Sigmoid colon (tissue), 7 donors: ENCODE measurements at places on chromosomes 2 and 18. TPM values are rescaled to one million over a fixed set of nuclear protein-coding genes. Genes with fewer than 3 reads are reported as not detected.

DNA sequence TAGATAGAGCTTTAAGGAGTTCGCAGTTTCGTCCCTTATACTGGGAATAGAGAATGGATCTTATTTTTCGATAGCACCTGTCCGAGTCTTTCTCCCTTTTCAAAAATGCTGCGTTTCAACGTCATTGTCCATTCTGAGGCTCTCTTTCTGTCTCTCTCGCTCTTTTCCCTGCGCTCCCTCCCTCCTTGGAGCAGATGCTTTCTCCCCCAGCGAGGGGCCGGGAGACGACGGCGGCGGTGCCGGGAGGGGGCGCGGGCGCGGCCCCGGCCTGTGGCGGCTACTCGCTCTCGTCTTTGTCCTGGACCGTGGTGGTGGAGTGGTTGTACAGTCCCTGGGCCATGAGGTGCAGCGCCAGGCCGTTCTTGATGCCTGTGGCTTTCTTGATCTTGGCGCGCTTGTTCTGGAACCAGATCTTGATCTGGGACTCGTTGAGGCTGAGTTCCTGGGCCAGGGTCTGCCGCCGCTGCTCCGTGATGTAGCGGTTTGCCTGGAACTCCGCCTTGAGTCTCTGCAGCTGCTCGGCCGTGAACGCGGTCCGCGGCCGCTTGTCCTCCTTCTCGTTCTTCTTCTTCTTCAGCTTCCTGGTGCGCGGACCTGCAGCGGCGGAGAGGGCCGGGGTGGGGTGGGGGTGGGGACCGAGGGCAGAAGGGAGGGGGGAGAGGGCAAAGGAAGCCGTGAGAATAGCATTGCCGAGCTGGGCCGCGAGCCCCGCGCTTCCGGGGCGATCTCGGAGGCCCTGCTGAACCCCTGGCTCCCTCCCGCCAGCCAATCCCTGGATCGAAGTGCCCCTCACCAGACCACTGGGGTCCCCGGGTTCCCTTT is 4.6 kb downstream of the EN1 start:
- DNase-seq = no peak

GRCh38 chr2:45935791-45936622 is 284.5 kb downstream of the PRKCE start:
- DNase-seq = peak; percentile 98

- no peak for DNase-seq
Measured at GRCh38 chr2:201886504-201886903, 80.2 kb downstream of the CDK15 start.

DNA sequence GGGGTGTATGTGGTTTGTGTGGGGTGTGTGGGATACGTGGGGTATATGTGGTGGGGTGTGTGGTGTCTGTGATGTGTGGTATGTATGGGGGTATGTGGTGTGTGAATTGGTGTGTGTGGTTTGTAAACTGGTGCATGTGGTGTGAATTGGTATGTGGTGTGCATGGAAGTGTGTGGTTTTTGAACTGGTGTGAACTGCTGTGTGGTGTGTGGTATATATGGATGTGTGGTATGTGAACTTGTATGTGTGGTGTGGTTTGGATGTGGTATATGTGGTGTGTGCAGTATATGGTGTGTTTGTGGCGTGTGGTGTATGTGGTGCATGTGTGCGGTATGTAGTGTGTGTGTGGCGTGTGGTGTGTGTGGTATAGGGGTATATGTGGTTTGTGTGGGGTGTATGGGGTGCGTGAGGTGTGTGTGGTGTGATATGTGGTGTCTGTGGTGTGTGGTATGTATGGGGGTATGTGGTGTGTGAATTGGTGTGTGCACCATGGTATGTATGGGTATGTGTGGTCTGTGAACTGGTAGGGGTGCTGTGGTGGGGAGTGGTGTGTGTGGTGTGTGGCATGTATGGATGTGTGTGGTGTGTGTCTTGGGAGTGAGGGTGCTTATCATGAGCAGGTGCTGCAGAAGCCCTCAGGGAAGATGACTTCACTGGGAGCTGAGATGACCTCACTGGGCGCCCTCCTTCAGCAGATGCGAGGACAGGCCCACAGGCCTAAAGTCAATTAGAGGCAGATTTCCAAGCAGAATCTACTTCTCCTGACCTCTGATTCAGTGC is 209.6 kb upstream of the TNP1 start:
- no peak for DNase-seq

- DNase-seq = no peak
Measured at GRCh38 chr2:129396980-129397599, 582.4 kb upstream of the RAB6C start.

DNA sequence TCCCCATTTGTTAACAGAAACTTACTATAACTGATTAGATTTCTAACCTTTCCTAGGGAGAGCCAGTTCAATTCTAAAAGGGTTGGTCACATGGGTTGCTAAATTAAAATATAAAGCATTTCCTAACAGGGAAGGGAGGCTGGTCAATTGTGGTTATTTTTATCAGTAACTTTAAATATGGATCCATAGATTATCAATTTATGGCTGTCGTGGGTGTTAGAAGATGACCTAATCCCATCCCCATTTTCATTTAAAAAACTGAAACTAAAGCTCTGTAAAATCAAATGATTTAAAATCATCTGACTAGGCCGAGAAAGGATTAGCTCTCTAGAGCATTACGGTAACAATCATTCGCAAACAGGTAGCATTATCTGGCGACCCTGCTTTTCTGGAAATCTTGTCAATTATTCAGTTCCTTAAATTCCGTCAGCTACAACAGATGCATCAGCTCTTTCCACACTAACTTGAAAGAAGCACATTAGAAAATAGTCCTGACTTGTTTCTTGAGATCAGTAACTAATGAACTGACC is 953 bp upstream of the HNRNPA3 start:
- DNase-seq = no peak

- no peak for DNase-seq
Measured at GRCh38 chr2:129802290-129802689, 177.2 kb upstream of the RAB6C start.

DNA sequence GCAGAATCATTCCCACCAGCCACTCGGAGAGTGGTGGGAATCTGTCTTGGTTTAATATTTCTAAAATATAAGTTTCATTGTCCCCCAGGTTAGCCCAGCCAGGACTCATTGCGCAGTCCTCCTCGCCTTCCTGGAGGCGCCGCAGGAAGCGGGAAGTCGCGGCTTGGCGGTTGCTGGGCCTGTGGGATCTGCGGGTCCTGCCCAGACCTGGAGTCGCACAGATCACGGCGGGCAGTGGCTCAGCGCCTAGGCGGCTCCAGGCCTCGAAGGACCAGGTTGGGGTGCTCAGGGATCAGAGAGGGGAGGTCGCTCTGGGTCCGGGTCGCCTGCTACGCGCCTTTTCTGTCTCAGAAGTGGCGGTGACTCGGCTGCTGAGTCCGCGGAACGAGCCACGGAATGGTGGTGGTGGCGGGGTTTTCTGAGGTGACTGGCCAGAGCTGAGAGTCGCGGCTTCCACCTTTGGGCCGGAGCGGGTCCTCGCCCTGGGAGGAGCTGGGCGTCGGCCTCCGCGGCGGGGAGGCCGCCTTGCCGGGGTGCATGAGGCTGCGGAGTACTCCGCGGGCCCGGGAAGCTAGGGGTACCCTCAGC is 2.6 kb downstream of the HOXD3 start:
- DNase-seq = no peak

- no peak for DNase-seq
Measured at GRCh38 chr2:206082298-206082843, 3.6 kb downstream of the INO80D start.

- DNase-seq = no peak
Measured at GRCh38 chr2:104939570-104940217, 85.8 kb downstream of the POU3F3 start.

DNA sequence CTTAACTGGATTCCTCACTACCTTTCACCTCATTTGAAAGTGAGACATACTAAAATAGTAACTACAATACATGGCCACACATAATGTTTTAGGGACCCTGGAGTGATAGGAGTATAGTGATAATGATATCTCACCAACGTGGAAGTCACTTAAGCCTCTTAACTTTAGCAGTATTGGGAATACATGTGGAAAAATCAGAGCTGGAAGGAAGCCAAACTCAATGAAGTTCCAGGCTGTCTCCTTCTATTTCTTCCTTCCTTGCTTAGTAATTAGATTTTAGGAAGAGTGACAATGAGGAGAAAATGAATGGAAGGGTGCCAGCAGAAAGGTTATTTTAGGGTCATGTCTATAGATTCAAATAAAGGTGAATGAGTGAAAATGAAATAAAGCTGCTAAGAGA is 387.3 kb downstream of the PLCL1 start:
- DNase-seq = no peak

DNA sequence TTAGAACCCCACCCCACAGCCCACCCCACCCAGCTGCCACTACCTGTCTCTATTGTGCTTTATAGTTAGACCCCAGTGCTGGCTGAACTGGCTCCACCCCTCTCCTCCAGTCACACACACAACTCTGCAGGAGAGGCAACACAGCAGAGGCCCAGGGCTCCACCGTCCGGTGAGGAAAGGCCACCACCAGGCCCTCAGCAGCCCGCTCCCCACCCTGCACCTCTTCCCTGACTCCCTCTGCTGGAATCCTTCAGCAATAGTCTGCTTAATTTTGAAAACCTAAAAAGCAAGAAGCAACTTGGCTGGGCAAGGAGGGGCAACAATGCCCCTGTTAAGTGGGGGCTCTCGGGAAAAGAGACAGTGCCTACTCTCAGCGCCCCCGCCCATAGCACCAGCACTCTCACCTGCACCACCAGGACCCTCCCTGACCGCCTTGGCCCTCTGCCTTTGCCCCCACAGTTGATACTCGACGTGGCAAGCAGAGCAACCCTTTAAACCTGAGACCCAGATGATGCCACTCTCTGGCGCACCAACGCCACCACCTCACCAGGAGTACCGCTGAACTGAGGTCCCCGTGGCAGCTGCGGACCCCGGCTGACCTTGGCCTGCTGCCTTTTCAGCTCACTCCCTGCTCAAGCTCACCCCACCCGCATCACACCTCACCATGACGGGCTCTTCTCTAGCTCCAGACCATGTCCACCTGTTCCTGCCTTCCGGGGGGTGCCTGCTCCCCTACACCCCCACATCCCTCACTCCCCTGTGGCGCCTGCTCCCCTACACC is 45.7 kb downstream of the NDUFA10 start:
- no peak for DNase-seq

DNA sequence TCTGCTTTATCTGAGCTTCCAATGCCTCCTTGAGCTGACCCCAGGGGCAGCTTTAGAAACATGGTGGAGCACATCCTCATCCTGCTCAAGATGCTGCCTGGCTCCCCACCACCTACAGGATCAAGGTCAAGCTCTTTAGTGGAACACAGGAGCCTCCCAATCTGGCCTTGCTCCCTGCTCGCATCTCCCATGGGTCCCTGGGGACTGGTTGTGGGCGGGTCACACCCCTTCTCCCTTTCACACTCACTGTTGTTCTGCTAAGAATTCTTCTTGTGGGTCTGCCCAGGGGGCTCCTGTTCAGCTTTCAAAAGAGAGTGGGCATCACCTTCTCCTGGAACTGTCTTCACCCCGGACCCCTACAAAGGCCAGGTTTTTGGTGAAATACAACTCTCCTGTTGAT is 8.4 kb upstream of the NT5DC4 start:
- DNase-seq = no peak

GRCh38 chr18:45203677-45204076 is 411.6 kb upstream of the SLC14A2 start:
- DNase-seq = no peak

GRCh38 chr2:45162711-45163110 is 153.5 kb upstream of the SIX2 start:
- no peak for DNase-seq

- DNase-seq = no peak
Measured at GRCh38 chr2:162925595-162925994, 87.0 kb upstream of the KCNH7 start.

DNA sequence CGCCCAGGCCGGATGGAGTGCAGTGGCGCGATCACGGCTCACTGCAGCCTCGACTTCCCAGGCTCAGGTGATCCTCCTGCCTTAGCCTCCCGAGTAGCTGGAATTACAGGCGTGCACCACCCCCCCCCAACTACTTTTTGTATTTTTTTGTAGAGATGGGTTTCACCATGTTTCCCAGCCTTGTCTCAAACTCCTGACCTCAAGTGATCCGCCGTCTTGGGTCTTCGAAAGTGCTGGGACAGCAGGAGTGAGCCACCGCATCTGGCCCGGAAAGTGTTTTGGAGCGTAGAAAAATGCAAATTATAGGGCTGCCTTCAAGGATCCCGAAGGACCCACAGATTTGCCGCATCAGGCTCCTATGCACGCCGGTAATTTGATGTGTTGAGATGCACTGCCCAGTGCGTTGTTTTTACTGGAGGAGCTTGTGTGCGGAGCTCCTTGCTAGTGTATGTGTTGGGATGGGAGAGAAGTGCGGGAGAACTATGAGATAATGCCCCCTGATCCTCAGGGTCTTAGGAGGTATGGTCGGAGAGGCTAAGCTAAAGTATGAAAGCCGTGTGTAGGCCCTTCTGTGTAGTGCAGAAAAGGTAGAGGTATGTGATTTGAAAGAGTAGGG is 1.2 kb upstream of the CLASP1 start:
- DNase-seq = no peak

DNA sequence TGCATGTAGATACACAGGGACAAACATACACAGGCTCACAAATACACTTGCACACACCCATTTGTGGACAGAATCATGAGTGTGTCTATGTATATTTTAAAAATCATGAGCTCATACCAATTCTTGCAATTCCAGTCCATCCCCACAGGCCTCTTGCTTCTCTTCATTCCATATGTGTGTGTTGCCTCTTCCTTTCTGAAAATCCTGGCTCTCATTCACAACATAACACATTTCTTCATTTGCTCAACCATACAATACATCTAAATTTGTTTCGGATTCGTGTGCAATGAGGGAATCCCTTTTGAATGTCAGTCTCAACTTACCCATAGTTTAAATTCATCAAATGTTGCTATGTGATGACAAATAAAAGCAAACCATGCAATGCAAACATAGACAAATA is 51.4 kb downstream of the GNAL start:
- no peak for DNase-seq

DNA sequence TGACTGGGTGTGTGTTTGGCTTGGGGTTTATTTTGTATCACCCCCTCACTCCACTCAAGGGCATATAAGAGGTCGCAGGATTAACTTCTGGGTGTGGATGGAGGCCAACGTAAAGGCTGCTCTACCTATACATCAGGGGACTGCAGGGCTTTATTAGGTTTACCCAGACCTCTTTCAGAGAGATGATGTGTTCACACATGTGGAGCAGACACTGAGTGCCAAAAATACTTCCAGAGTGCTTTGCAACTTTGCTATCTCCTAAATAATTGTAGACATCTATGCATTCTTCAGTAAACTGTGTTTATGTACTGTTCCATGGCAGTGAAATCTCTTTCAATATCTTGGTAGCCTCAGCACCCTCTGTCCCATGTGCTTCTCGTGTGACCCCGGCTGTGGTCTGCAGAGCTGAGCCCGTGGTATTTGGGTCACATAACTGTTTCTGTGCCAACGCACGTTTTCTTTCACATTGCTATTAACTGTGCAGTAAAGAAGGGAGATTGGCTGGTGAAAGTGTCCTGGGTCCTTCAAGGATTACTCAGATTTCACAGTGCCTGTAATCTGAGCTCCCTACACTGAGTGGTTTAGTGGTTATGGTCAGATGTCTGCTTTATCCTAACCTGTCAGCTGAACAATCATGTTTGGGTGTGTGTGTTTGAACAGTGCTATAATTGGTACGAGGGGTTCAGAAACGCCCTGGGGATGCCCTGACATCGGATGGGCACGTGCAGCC is 208.1 kb downstream of the VAPA start:
- no peak for DNase-seq

- DNase-seq = no peak
Measured at GRCh38 chr2:134988994-134989605, 58.1 kb downstream of the MAP3K19 start.

GRCh38 chr2:42602876-42603219 is 34.4 kb downstream of the MTA3 start:
- no peak for DNase-seq

Gene HOXD9
- 14.6 TPM for total RNA-seq

Gene KCNS3
- 30.2 TPM for total RNA-seq

Gene MAP3K19
- not detected for total RNA-seq

Gene PARD6G
- total RNA-seq = 6.2 TPM

Gene OXER1
- 0.36 TPM for total RNA-seq

Gene SIX3
- total RNA-seq = not detected

Gene TRIM43
- not detected for total RNA-seq
